ENCODE measurements at places on chromosomes 13 and 19. TPM values are rescaled to one million over a fixed set of nuclear protein-coding genes. Genes with fewer than 3 reads are reported as not detected.

Gene IFNL1
- not detected for total RNA-seq

Gene SLC10A2
- not detected for total RNA-seq

Gene ACP5
- total RNA-seq: 18.2 TPM

Gene TMPRSS9
- not detected for total RNA-seq

Gene ATP7B
- 1.1 TPM for total RNA-seq

- no peak overlapping the region for H3K27ac ChIP-seq
- H3K4me1 ChIP-seq: peaks cover 14% of the 10 kb centered on the region
- DNase-seq: no peak
- no peaks in the 10 kb centered on the region for H3K27me3 ChIP-seq
Observed at GRCh38 chr19:7641290-7642276, 4.7 kb downstream of the STXBP2 start.

Gene GTF2F1
- 68.7 TPM for total RNA-seq

Gene SRRM5
- 0.40 TPM for total RNA-seq

DNA sequence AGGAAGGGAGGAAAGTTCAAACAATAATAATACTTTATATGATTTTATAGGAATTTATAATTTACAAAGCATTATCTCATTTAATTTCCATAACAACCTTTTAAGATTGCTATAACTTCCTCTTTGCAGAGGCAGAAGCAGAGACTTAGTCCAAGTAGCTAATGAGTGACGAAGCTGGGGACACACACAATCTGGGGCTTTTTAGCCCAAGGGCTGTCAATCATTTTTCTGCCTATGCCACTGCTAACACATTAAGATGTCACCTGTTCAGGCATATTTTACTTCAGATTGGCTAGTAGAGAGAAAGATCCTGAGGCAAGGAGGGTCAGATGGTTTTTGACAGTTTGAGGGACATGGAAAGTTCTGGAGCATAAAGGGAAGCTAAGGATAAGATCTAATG, 12.6 kb downstream of the SCEL start:
- H3K4me3 ChIP-seq: no peak overlapping the region
- H3K27me3 ChIP-seq: peaks cover 44% of the 10 kb centered on the region
- no peak for DNase-seq

GRCh38 chr19:58381460-58382212, 806 bp upstream of the ZNF837 start:
- no peaks in the 10 kb centered on the region for H3K36me3 ChIP-seq
- peak overlapping the region; percentile 98 for H3K4me3 ChIP-seq
- no peak for DNase-seq
- peak overlapping the region; percentile 97 for H3K27ac ChIP-seq

All from T-helper 17 cell (primary cell).